ENCODE measurements at places on chromosomes 11 and 22. TPM values are rescaled to one million over a fixed set of nuclear protein-coding genes. Genes with fewer than 3 reads are reported as not detected.

DNA sequence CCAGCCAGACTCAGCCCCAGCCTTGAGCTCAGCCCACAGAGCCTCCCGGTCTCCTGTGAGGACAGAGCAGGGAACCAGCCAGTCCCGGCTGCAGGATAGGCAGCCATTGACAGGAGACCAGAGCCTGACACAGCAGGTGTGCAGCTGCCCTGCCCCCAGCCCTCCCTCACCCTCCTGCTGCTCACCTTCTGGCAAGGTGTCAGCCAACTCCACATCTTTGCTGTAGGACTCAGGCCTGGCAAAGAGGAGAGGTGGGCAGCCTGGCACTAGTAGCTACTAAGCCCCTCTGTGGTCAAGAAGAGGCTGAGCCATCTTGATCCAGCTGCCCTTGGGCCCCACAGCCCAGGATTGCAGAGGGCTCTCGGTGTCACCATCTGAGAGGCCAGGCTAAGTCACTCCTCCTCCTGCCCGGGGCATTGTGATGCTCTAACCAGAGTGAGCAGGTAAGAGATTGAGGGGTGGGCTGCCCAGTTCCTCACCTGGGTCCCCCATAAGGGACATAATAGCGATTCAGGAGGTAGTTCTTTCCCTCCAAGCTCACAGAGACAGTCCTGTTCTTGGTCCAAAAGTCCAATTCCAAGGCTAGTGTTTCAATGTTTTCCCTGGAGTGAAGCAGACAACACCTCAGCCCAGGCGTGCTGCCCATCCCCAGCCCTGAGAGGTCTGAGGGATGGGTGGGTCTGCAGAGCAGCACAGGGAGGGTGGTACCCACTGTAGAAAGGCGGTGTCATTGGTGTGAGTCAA lies 18.6 kb downstream of the TREH start:
- DNase-seq, result no peak

- no peak for DNase-seq
Observed at GRCh38 chr22:20396639-20397038, 2.7 kb downstream of the ZNF74 start.

DNA sequence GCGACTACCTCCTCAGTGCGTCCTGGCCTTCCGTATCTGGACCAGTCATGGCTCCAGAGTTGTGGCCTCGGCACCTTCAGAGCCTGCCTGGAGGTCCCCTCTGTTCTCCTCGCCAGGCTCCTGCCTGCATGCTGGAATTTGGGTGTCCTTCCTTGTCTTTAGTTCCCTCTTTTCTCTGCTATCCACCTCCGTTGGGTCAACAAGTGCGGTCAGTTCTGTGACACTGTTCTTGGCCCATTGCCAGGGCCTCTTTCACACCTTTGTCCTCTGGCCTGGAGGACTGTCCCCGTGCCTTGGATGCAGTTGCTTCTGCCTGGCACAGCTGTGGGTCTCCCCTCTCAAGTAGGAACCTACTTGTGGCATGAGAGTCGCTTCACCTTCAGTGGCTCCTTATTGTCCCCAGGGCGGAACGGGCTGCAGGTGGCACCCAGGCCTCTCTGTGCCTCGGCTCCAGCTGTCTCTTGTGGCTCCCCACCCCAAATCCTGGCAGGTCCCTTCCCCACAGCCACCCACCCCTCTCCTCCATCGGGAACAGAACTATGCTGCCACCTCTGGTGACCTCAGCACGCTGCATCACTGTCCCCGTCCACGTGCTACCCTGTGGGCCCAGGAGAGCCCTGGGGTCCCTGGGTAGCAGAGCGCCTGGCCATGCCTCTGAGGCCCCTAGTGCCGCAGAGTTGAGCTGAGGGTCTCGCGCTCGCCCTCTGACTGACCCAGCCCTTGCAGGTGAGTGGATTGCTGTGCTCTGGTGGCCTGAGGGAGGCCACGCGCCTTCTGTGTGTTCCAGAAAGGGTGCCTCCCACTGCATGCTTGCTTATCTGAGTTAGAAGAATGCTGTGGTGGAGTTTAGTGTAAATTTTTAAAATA lies 4.7 kb downstream of the DGCR8 start:
- peak; percentile 35 for DNase-seq

- no peak for DNase-seq
Observed at GRCh38 chr11:69889400-69890318, 70.4 kb upstream of the FGF3 start.

- no peak for DNase-seq
Observed at GRCh38 chr11:45176996-45177395, 30.6 kb downstream of the PRDM11 start.

GRCh38 chr11:2961080-2961479 lies 31.0 kb downstream of the NAP1L4 start:
- DNase-seq, result no peak

GRCh38 chr22:22593964-22594656 lies 35.0 kb upstream of the PRAME start:
- peak; percentile 61 for DNase-seq

GRCh38 chr22:22210375-22210774 lies 34.2 kb upstream of the VPREB1 start:
- DNase-seq, result peak; percentile 63

DNA sequence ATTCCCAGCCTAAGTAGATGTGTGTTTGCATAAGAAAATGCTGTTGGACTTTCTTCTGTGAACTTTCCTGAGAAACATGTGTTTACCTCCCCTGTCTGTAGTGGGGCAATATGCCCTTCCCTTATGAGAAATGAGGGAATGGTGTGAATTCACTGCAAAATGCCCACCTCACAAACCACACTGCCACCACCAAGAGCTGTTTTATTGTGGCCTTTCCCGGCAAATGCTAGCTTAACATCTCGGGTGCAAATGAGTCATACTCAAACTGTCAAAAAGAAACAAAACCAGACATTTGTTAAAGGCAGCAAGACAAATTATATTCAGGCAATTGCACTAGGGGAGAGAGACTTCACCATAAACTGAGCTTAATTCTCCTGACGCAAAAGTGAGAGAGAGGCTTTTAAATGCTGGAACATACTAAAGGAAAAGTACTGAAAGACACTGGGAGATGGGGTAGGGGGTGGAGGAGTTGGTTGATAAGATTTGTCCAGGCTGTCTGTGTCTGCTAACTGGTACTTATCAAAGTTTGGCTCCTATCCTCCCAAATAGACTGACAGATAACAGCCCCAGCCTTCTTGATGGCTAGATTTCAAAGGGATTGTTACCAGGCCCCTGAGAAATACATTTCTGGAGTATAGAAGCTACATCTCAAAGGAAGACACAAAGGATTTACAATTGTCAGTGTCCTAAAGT lies 70.9 kb upstream of the OR5AK2 start:
- DNase-seq, result no peak

GRCh38 chr11:10450462-10451425 lies 4.3 kb upstream of the AMPD3 start:
- DNase-seq, result peak; percentile 46

GRCh38 chr11:102510439-102511135 lies 20.0 kb downstream of the MMP7 start:
- DNase-seq, result no peak

DNA sequence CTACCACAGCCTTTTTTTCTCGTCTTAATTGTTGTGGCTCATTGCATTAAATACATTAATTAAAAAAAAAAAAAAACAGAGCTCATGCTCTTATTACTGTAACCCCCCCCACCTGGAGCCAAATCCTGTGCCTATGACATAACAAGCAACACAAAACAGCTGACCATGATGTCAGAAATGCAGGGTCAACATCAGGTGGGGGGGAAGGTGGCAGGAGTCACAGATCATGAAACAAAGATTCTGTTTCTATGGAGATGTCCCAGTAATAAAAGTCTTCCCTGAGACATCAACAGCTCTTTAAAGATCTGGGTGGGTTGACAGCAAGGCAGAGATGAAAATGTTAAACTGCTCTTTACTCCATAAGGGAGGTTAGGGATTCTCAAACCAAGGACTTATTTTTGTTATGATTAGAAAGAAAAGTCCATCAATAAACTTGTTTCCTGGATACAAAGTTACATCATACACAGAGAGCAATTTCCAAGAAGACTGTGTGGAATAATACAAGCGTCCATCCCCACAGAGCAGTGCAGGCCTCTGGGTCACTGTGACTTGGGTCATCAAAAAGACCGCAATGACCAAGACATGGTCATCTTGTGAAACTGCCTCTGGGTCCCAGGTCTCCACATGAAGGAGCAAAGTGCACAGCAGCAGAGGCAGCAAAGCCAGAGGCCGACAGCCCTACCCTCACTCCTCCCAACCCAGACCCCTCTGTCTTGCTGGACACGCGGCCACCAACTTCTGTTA lies 42.7 kb upstream of the CYP2D6 start:
- no peak for DNase-seq

- no peak for DNase-seq
Observed at GRCh38 chr22:43447380-43447779, 35.6 kb downstream of the MPPED1 start.

- DNase-seq, result no peak
Observed at GRCh38 chr11:75869661-75870455, 54.8 kb downstream of the UVRAG start.

DNA sequence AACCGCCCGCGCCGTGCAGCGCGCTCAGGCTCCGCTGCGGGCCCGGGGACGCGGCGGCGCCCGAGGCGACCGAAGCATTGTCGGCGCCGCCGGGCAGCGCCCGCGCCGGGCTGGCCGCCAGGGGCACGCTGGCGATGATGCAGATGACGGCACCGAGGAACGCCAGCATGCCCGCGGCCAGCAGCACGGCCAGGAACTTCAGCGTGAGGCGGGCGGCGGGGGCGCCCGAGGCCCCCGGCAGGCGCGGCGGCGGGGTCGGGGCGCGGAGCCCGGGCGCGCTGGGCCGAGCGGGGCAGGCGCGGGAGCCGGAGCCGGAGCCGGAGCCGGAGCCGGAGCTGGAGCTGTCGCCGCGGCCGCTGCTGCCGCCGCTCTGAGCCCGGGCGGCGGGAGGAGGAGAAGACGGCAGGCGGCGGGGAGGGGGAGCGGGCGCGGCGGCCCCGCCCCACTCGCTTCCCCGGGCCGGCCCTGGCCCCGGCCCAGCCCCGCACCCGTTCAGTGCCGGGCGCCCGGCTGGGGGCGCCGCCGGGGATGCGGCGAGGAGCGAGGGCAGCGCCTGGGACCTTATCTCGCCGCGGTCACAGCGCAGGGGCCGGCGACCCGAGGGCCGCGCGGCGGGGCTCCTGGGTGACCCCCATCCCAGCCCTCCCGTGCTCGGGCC lies at the start of gene NPTXR:
NPTXR (minus strand) TSS at position 372 of the 658 bp plus-strand sequence.
- peak; percentile 25 for DNase-seq

- DNase-seq, result no peak
Observed at GRCh38 chr11:115607621-115608221, 103.5 kb upstream of the CADM1 start.

DNA sequence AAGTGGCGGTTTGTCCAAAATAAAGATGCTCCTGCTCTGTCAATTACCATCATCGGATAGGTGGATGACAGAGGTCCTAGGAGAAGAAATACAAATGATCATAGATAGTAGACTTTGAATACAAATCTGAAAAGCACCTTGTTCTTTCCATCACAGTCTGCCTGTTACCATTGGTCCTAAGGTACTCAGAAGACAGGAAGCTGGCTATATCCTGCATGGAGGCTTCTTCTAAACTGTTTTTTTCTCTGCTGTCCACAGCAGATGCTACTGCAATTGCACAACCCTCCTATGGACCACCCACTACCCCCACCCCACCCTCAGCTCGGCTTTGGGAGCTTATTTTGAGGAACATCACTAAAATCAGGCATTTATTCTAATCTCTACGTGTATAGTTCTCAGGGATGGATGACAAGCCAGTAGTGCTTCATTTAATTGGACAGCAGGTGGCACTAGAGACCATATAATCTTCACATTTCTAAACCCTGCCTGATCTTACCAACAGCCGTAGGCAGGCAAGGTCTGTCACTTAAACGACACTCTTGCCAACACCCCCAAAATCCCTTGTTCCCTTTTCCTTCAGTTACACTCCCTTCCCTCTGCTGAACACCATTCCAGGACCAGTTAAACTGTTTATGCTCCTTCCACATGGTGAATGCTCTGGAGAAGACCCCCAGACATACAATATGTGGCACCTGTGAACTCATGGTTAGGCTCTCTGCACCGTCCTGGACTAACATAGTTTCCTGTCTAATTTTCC lies 6.6 kb upstream of the PTS start:
- peak; percentile 67 for DNase-seq

DNA sequence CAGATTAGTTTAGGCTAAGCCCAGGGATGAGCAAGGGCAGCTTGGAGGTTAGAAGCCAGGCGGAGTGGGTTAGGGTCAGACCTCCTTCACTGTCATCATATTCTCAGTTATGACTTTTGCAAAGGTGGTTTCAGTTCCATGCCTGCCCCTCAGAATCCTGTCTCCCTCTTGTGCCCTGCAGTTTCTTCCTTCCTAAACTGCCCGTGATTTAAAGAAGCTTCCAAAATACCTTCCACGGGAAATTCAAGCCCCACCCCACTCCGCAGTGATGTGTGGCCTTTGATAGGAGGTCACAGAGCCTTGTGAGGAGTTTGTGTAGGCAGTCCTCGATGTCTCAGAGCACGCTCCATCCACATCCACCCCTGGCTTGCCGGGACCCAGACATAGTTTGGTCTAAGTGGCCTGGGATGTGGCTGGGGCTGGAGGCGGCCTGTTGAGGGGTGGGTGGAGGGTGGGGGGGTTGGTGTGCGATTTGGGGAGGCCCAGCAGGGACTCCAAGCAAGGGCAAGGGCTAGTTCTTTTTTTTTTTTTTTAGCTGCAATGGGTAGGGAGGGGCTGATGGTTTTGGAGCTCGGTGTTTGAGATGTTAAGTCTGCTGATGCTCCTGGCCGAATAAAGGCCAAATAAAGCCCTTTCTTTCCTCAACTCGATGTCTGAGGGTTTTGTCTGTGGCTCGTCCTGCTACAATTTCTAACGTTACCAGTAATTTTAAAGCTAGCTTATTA lies 1.6 kb upstream of the IFITM1 start:
- peak; percentile 59 for DNase-seq

DNA sequence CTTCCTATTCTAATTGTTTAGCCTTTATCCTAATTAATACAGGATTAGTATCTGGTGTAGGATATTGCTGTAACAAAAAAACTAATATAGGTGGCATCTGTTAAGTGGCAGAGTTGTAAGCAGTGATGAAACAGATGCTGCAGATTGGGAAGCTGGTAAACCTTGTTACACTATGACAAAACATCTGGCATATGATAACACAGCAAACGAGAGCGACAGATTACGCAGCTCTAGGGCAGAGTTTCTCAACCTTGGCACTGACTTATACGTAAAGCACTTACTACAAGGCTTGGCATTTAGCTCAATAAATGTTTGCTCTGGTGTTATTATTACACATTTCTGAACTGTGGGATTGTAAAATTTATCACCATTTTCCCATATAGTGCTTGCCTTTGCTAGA lies 137.0 kb downstream of the ATG16L2 start:
- DNase-seq, result no peak

GRCh38 chr22:30606455-30607299 lies at the start of gene TCN2:
TCN2 (plus strand) TSS chr22:30607174; CDS start chr22:30607332, 158 bp downstream.
- DNase-seq, result peak; percentile 36

GRCh38 chr11:61509043-61510029 lies 787 bp downstream of the LRRC10B start:
- DNase-seq, result peak; percentile 72

The CDC45 gene
- 65.7 TPM for total RNA-seq

The CASP5 gene
- not detected for total RNA-seq

The ADORA2A gene
- total RNA-seq, result 29.0 TPM

The P2RY2 gene
- total RNA-seq, result not detected

The ACO2 gene
- 73.4 TPM for total RNA-seq

The CARNS1 gene
- 1.2 TPM for total RNA-seq

All from activated CD4-positive, alpha-beta T cell treated with anti-CD3 and anti-CD28 coated beads, Interleukin-2, amount 10 ng/mL, durations not matched to agents 7 days and 5 days (primary cell).